ENCODE measurements at places on chromosomes 1 and 21.

GRCh38 chr1:202951437-202951836, 6.7 kb downstream of the ADIPOR1 start:
- no peak for DNase-seq

DNA sequence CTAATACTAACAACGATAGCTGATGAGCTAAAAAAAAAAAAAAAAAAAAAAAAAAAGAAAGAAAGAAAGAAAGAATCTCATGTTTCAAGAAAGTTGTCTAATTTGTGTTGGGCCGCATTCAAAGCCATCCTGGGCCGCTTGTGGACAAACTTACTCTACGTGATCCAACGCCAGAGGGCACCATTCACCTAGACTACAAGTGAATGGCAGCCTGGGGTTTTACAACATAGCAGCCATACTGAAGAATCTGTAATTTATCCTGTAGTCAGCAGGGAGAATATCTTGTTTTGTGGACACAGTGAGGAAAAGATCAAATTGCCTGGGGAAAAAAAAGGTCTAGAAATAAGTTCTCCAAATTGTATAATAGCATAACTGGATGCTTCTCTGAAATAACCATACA, 47.0 kb downstream of the CYP2J2 start:
- no peak for DNase-seq

DNA sequence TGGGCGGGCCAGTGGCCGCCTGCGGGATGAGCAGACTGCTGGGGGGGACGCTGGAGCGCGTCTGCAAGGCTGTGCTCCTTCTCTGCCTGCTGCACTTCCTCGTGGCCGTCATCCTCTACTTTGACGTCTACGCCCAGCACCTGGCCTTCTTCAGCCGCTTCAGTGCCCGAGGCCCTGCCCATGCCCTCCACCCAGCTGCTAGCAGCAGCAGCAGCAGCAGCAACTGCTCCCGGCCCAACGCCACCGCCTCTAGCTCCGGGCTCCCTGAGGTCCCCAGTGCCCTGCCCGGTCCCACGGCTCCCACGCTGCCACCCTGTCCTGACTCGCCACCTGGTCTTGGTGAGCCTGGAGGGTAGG, 2.1 kb downstream of the B4GALT2 start:
- DNase-seq, result no peak

DNA sequence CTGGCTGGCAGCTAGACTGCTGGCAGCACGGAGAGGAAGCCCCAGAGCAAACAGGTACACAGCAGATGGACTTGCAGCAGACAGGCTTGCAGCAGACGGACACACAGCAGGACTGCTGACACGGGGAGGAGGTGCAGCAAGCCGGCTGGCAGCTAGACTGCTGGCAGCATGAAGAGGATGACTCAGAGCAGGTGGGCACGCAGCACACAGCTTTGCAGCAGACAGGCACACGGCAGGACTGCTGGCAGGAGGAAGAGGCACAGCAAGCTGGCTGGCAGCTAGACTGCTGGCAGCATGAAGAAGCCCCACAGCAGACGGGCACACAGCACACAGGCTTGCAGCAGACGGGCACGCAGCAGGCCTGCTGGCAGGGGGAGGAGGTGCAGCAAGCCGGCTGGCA, 498 bp downstream of the KRTAP10-2 start:
- no peak for DNase-seq

GRCh38 chr1:59704716-59705115, 110.0 kb upstream of the HOOK1 start:
- DNase-seq, result no peak

DNA sequence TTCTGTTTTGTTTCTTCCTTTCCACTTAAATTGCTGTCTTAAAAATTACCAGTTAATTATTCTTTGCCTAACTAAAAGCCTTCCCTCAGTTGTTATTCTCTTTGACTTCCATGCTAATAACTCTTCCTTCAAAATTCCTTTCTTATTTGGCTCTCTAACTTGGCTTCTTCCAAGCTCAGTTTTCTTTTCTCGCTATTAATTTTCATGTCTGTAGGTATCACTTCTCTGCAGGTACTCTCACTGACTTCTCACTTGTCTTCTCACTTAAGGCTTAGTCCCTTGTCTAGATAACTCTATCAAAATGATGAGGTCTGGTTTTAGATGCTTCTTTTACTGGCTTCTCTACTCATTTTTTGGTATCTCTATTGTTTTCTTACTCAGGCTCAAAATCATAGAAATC, 10.1 kb downstream of the CDC7 start:
- DNase-seq, result no peak

DNA sequence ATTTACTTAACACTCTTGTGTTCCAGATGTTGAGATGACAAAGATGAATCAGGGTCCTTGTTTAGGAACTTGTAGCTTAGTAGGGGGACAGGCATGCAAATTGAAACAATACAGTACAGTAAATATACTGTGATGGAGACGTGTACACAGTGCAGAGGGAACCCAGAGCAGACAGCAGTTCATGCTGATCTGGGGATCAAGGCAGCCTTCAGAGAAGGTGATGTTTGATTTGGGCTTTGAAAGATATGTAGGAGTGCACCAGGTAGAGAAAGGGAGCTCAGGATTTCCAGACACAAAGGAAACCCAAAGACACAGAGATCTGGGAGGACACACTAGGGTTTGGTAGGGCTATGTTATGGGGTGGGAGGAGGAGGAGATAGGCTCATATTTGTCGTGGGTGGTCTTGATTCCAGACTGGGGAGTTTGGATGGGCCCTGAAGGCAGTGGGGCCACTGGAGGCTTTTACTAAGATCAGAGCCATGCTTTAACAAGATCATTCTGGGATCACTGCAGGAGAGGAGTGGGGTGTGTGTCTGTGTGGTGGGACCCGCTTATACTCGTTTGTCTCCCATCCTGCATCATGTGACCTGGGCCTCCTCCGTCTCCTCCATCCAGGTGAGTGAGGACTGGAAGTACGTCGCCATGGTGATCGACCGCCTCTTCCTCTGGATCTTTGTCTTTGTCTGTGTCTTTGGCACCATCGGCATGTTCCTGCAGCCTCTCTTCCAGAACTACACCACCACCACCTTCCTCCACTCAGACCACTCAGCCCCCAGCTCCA, 7.8 kb downstream of the CHRNB2 start:
- no peak for DNase-seq

GRCh38 chr1:189606047-189606446, 871.6 kb downstream of the BRINP3 start:
- no peak for DNase-seq

DNA sequence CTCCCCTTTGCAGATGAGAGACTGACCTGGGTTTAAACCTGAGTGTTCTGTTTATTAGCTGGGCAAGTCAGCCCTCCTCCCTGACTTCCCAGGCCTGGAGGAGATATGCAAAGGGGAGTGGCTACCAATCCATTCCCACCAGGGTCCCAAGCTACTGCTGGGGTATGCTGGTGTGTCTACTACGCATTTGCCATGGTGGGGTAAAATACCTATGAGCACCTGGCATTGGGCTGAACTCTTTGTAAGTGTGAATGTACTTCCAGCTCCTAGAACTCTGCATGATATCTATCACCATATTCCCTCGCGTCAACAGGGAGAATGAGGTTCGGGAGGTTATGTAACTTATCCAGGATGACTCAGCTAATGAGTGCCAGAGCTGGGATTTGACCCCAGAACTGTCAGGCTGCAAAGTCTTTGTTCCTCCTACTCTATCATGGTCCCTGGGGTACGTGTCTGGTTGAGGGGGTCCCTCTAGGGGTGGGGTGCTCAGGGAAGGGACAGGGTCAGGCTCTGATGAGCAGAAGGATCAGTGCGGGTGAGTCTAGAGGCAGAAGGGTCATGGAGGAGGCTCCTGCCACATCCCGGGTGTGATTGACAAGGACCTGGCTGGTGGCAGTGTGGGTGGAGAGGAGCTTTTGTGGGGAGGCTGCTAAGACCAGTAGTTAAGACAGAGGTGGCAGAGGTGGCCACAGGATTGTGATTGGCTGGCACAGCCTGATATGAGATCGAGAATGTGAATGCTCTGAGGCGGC, 16.7 kb downstream of the AMPD2 start:
- no peak for DNase-seq

DNA sequence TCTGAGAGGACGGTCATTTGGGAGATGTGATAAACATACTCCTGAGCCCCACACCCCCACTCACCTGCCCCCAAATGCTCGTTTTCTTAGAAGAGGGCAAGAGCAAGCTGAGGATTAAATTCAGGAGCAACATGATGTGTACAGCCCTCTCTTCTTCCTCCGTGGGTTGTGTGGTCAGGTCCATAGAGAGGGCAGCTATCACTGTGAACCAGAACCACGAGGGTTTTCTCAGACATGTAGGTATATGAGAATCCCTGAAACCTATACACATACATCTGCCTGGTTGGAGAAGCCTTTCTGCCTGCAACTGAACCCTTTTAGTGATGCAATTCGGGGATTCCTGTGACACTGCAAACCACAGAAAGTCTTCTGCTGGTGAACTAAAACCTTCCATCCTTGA, 38.9 kb downstream of the PGM1 start:
- DNase-seq, result no peak

DNA sequence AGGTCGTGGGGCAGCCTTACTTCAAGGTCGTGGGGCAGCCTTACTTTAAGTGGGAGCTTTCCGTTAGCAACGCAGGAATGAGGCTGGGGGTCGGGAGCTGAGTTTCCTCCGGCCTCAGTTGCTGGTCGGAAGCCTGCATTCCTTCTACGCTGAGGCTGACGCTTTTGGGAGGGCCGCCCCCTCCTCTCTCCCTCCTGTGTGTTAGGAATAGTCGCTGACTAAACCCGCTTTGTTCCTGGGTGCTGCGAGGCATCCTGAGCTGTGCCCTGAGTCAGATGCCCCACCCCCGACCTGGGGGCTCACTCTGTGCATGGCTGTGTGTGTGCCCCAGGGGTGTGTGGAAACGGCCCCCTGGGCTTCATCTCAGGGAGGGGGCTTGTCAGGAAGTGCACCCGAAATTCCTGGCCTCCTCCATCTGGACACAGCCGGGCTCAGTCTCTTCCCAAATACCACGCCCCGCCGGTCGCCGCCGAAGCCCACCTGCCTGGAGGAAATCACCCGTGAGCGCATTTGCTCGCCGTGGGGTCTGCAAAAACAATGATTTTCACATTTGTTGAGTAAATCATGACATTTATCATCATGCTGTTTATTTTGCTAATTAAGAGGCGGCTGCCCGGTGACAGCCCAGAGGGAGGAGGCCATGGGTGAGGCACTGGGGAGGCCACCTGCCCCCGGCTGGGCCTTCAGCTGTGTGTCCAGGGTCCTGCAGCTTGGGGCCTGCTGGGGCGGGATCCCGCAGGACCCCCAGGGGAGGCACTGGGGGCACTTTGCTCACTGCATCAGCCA, 121.4 kb downstream of the PRDM16 start:
- no peak for DNase-seq

GRCh38 chr21:39251326-39251725, 62.1 kb downstream of the BRWD1 start:
- no peak for DNase-seq
